ENCODE measurements at places on chromosomes 12 and 14.

DNA sequence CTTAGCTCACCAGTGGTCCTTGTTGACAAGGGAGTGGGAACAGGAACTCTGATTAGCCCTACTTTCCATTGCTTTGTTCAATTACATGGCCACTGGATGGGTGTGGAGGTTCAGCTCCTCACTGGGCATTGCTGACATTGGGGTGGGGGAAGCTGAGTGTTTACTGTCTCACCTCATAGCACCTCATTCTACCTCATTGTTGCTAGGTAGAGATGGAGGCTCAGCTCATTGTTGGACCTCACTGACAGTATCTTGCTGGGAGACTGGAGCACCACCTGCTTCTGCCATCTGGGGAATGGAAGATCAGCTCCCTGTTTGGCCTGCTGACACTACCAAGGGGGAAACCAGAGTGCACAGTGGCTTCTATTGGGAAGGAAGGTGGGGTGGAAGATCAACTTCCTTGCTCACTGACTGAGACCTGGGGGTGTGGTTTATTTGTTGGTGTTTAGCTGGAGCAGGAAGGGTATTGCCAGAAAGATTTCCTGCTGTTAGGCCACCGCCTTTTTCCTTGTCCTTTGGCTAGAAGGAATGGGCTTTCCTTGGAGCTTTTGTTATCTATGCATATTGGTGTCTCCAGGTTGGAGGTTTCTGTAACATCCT lies 1.3 kb upstream of the OR4E2 start:
- DNase-seq: no peak

DNA sequence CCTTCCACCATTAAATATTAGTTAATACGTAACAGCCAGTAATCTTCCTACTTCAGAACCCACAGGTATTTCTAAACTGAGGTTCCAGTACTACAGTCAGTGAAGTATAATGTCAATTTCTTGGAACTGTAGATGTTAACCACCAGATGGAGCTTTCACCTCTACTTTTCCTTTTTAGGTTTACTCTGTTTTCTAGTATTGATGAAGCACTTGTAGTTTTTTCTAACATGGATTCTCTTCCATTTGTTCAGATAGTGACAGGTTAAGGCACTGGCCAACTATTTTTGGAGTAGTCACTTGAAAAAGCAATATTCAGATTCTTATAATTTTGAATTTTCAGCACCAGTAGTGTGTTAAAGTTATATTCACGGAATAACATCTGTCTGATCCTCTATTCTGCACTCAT lies 4.6 kb upstream of the SEC23A start:
- peak; percentile 18 for DNase-seq

- DNase-seq: no peak
Observed at GRCh38 chr12:13534242-13534641, 337.7 kb downstream of the EMP1 start.

DNA sequence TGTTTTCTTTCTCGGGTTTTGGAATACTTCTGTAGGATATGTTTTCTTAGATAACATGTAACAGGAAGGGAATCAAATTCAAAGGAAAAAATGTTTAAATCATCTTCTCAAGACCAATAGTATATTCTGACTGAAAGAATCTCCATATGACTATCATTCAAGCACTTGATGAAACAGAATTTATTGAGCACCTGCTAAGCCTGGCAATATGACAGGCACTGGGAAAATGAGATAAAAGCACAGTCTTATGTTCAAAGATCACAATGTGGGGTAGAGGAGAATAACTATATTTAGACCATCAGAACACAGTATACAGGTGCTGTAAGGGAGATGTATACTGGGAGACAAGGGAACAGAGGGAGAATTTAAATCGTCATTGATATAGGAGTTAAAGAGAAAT lies 19.1 kb upstream of the TMEM30B start:
- no peak for DNase-seq

- no peak for DNase-seq
Observed at GRCh38 chr12:90226211-90226610, 517.6 kb upstream of the ATP2B1 start.

GRCh38 chr12:70196811-70197281 lies 46.4 kb upstream of the CNOT2 start:
- DNase-seq: peak; percentile 40

GRCh38 chr12:101570047-101570446 lies 24.7 kb upstream of the MYBPC1 start:
- DNase-seq: peak; percentile 41

DNA sequence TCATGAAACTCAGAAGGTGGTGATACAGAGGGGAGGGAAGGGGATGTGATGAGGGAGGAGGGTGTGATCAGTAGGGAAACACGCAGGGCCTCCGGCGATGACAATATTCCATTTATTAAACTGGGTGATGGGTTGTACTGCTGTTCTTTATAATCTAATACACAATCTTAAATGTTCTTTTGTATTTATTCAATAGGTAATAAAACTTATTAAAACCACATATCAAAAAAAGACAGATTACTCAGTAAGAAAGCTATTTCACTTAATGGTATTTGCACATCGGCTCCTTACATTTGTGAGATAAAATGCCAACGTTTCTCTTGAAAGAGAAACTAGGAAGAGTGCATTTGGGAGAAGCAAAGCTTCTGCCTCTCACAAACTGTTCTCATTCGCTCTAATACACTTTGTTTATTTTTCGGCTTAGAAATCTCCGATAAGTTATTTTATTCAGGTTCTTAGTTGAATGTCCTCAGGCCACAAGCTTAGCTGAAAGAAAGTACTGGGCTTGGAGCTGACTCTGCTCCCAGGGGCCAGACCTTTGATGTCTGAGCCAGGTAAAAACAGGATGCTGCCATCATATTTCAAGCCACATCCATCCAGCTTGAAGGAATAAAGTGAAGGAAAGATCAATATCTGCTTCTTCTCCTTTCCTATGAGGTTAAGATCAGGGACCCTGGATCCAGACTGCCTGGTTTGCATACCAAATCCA lies 17.5 kb downstream of the STON2 start:
- no peak for DNase-seq

DNA sequence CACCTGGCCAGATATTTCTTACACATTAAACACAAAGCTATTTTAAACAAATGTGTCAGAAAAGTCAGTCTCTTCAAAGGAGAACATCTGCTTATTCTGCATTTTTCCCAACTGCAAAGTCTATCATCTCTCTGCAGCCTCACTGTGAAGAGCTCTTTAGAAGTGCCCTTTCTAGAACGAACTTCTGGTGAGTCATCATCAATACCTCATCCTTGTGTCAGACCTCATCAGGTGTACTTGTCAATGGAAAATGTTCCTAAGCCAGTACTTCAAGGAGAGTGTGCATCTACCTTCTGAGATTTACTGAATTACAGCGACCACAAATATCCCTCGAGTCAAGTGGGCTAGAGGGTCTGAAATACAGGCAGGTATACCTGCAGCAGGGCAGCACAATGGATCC lies 457.3 kb downstream of the LRIG3 start:
- DNase-seq: no peak

- no peak for DNase-seq
Observed at GRCh38 chr14:23335623-23336022, 14.4 kb downstream of the PABPN1 start.

DNA sequence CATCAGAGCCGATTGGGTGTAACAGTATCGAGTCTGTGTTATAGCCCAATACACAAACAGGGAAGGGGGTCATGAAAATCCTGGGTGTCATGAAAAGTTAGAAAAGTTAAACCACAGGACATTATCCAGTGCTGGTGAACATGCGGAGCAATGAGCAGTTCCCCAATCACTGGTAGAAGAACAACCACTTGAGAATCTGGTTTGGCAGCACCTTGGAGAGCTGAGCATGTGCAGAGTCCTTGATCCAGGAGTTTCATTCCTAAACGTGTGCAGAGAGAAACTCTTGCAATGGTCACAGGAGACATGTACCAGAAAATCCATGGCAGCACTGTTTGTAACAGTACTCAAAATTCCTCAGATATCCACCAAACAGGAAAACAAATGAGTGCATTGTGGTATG lies 23.0 kb upstream of the JDP2 start:
- no peak for DNase-seq

- DNase-seq: no peak
Observed at GRCh38 chr12:45634273-45634917, 95.1 kb upstream of the ARID2 start.

GRCh38 chr14:55188686-55189295 lies 2.6 kb downstream of the DLGAP5 start:
- no peak for DNase-seq

DNA sequence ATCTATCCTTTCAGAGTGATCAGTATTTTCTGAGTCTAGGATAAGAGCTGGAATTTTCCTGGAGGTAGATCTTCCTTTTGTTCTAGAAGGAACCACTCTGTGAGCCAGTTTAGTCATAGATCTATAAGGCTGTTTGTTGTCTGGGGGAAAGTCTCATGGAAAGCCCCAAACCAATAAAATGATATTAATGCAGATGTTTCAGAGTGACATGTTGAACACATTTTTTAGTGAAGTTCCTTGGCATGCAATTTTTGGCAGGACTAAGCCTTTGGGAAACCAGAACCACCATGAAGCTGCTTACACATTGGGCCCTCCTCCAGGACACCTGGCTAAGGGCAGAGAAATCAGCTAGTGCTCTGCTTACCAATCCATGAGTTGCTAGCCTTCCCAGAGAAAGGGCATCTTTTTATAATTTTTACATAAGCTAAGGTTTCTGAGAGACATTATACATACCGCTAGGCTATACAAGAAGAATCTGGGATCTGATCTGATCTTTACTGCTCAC lies 101.5 kb upstream of the PCED1B start:
- no peak for DNase-seq

- DNase-seq: no peak
Observed at GRCh38 chr12:52155048-52155868, 36.6 kb downstream of the KRT80 start.

GRCh38 chr14:85319101-85319500 lies 210.8 kb upstream of the FLRT2 start:
- no peak for DNase-seq
